ENCODE measurements at places on chromosomes 7 and 10.
A peak's percentile ranks its signal among the peaks of the same experiment; 100 is the strongest.

GRCh38 chr7:25216837-25217236, 11.4 kb downstream of the NPVF start:
- no peak for DNase-seq

DNA sequence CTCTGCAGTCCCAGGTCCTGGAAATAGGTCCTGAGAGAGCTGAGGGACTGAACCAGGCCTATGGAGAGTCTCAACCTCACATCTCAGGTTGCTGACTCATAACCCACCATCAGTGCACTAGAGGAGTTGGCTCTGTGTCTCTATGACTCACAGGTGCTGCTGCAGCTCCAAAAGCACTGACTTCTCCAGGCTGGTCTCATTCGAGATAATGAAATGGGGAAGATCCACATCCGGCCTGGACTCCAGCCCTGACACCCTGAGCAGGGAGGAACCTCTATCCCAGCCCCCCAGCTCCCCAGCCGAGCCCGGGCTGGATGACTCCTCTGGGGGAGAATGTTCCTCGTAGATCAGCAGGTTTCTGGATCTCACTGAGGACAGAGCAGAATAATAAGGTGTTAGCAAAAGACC, 35.5 kb upstream of the DGKI start:
- no peak for DNase-seq

- no peak for DNase-seq
These were observed 293.4 kb upstream of the DKK1 start for GRCh38 chr10:52020702-52021101.

DNA sequence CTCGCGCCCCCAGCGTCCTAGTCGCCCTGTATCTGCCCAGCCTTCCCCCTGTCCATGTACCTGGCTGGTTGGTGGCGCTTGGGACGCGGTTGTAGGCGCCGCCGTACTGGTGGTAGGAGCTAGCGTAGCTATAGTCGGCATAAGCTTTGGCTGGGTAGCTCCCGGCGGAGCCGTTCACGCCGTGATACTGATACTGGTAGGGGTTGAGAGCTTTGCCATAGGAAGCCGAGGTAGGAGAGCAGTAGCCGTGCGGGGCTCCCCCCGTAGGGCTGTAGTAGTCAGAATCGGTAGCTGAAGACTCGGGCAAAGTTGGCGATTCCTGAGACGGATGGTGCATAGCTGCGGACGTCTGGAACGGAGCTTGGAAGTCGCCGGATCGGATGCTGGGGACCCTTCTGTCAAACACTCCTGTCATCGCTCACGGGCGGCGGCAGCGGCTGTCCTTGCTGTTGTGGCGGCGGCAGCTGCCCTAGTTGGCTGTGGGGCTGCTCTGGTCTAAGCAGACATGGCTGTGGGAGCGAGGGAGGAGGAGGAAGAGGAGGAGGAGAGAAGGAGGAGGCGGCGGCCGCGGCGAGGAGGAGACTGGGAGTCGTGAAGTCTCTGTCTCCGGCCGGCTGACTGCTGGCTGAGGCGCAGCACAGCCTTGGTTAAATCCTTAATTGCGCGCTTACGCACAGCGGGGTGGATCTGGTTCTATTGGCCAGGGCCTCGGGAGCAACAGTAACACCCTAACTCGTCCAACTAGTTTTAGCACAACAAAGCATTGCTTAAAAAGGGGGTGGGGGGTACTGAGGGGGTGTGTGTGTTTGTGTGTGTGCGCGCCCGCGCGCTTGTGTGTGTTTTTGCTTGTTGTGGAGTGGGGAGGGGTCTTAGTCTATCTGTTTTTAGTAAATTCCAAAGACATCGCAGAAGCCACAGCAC, at the start of gene DLX5:
DLX5 (minus strand) TSS at position 623 of the 921 bp plus-strand sequence; CDS start at position 415, 208 bp downstream.
- peak; percentile 70 for DNase-seq

- DNase-seq = no peak
These were observed 46.4 kb downstream of the TYW1B start for GRCh38 chr7:72781631-72782030.

GRCh38 chr7:2029211-2029905, 203.4 kb downstream of the MAD1L1 start:
- DNase-seq = no peak

- DNase-seq = no peak
These were observed 169.1 kb downstream of the DIP2C start for GRCh38 chr10:520402-520787.

- no peak for DNase-seq
These were observed 293.3 kb upstream of the MKI67 start for GRCh38 chr10:128419466-128420019.

- DNase-seq = no peak
These were observed 3.2 kb upstream of the IL2RA start for GRCh38 chr10:6065406-6065805.

Data from head of caudate nucleus (tissue), 42 donors.